ENCODE measurements at places on chromosomes 5 and 9. TPM values are rescaled to one million over a fixed set of nuclear protein-coding genes. Genes with fewer than 3 reads are reported as not detected.

CYSRT1 gene
- total RNA-seq, result 0.17 TPM

RIMOC1 gene
- total RNA-seq, result 6.7 TPM

ANKRD31 gene
- total RNA-seq, result 0.09 TPM

PCDHA11 gene
- 0.09 TPM for total RNA-seq

NRG2 gene
- 0.32 TPM for total RNA-seq

ADAMTS12 gene
- 9.8 TPM for total RNA-seq

SHISAL2B gene
- total RNA-seq, result 0.16 TPM

PROB1 gene
- total RNA-seq, result 0.26 TPM

CDC20B gene
- total RNA-seq, result 0.09 TPM

AJM1 gene
- 0.95 TPM for total RNA-seq

Measured in bronchial smooth muscle cell (primary cell).